Mesothelial cell of epicardium (in vitro differentiated cells): ENCODE measurements at places on chromosomes 5 and 9. TPM values are rescaled to one million over a fixed set of nuclear protein-coding genes. Genes with fewer than 3 reads are reported as not detected.

Gene BARX1
- 0.16 TPM in 1 of 3 replicates, not detected in the others for total RNA-seq

DNA sequence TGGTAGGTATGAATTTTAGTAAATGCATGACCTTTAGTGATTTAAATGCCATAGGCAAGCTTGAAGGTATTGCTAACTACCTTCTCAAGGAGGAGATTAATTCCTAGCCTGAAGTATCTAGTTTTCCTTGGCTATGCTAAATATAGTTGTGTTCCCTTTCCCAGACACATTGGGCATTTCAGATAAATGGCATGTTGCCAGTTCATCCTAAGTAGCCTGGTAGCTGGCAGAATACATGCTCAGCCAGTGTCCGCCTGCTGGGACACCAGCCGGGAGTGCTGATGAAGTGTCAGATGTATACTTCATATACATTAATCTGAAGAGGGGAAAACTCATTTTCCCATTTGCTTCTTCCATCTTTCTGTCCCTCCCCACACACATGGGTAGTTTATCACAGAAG lies 196.9 kb downstream of the MAST4 start:
- H3K27ac ChIP-seq, result no peak overlapping the region
- peaks cover 5% of the 10 kb centered on the region for H3K27me3 ChIP-seq
- no peak for DNase-seq
- H3K36me3 ChIP-seq, result no peaks in the 10 kb centered on the region

DNA sequence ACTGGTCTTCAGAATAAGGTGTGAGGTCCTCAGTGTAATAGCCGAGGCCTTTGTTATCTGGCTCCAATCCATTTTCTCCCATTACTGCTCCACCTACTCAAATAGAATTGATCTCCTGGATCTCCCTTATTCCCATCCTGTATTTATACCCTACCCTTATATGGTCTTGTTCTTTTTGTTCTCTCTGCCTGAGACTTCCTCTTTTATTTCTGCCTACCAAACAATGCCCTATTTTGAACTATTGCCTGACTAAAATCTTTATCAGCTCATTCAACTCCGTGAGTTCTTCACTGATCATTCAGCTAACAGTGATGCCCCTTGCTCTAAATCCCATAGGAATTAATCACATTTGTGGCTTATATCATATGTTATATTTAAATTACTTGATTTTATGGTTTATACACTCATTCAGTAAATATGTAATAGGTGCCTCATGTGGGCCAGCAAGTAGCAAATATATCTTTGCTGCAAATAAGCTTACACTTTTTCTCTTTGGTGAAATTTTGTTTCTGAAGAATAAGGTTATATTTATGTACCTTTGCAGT lies 417.5 kb upstream of the MEF2C start:
- no peak for DNase-seq
- H3K27me3 ChIP-seq, result peaks cover 4% of the 10 kb centered on the region
- no peaks in the 10 kb centered on the region for H3K36me3 ChIP-seq
- no peak overlapping the region for H3K4me3 ChIP-seq

DNA sequence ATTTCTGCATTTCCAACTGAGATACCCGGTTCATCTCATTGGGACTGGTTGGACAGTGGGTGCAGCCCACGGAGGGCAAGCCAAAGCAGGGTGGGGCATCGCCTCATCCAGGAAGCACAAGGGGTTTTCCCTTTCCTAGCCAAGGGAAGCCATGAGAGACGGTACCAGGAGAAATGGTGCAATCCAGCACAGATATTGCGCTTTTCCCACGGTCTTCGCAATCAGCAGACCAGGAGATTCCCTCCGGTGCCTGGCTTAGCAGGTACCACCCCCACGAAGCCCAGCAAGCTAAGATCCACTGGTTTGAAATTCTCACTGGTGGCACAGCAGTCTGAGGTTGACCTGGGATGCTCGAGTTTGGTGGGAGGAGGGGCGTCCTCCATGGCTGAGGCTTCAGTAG lies 527.0 kb downstream of the TLE1 start:
- no peaks in the 10 kb centered on the region for H3K4me1 ChIP-seq
- H3K27me3 ChIP-seq, result peaks cover 2% of the 10 kb centered on the region
- DNase-seq, result no peak
- peaks cover 10% of the 10 kb centered on the region for H3K36me3 ChIP-seq
- no peak overlapping the region for H3K4me3 ChIP-seq
- H3K27ac ChIP-seq, result no peak overlapping the region

GRCh38 chr9:84460695-84461094 lies 120.1 kb upstream of the SLC28A3 start:
- H3K27ac ChIP-seq, result no peak overlapping the region
- H3K36me3 ChIP-seq, result no peaks in the 10 kb centered on the region
- no peak overlapping the region for H3K4me3 ChIP-seq
- H3K4me1 ChIP-seq, result no peaks in the 10 kb centered on the region

- no peak overlapping the region for H3K27ac ChIP-seq
- no peaks in the 10 kb centered on the region for H3K36me3 ChIP-seq
- no peak for DNase-seq
- no peak overlapping the region for H3K4me3 ChIP-seq
- H3K27me3 ChIP-seq, result no peaks in the 10 kb centered on the region
- peaks cover 20% of the 10 kb centered on the region for H3K4me1 ChIP-seq
These were observed 2.0 kb upstream of the NINJ1 start for GRCh38 chr9:93136011-93136440.

DNA sequence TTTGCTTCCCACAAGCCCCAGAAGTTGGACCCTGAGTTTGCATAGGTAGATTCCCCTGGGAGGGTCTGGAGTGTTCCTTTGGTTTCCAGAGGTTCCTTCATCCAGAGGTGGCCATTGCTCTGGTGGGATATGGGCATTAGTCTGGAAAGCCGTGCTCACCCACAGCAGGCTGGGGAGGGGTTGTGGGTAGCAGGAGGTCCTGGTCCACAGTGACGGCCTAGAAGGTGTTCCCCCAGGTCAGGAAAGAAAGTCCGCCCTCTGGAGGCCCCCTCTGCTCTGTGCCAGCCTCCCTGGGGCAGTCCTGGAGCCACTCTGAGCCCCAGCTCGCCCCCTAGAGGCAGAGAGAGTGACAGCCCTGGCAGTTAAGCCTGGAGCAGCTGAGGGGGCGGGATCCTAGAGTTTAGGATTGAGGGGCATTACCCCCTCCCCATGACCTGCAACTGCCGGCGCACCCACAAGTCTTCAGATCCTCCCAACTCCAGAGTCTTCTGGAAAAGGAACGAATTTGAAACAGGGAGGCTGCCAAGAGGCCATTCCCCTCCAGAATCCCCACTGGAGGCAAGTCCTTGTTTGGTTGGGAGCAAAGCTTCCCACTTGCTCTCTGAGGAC lies 36.8 kb downstream of the NDST1 start:
- H3K27ac ChIP-seq, result no peak overlapping the region
- H3K27me3 ChIP-seq, result no peaks in the 10 kb centered on the region
- no peak for DNase-seq
- peaks cover 3% of the 10 kb centered on the region for H3K4me1 ChIP-seq
- no peak overlapping the region for H3K4me3 ChIP-seq

- H3K4me1 ChIP-seq, result peaks cover 36% of the 10 kb centered on the region
- no peak overlapping the region for H3K4me3 ChIP-seq
- DNase-seq, result no peak
- H3K27ac ChIP-seq, result peak overlapping the region; percentile 95
- H3K27me3 ChIP-seq, result no peaks in the 10 kb centered on the region
These were observed 84.0 kb downstream of the STK10 start for GRCh38 chr5:172104021-172104420.

Gene PDE4D
- 101 to 106 TPM (median 105 TPM) in 3 replicates for total RNA-seq

DNA sequence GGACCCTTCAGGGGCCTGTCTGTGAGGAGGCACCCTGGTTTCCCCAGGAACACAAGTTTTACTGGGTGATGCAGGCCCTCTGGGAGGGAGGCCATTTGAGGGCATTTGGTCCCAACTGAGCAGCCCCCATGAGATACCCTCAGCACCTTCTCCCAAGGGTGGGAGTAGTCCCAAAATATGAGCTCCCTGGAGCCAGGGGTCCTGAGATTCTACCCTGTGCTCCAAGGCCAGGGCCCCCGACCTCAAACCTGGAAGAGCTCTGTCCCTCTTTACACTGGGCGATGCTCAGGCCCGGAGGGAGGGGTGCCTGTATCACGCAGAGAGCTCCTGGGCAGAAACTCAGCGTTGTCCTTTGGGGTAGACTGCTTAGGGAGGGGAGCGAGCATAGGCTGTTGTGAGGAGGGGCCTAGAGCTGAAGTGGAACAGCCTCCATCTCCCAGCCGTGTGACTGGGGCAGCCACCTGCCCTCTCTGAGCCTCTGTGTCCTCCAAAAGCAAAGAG lies 64.0 kb upstream of the SYNPO start:
- no peaks in the 10 kb centered on the region for H3K36me3 ChIP-seq
- no peak for DNase-seq
- no peaks in the 10 kb centered on the region for H3K27me3 ChIP-seq
- H3K4me1 ChIP-seq, result peaks cover 24% of the 10 kb centered on the region
- H3K27ac ChIP-seq, result no peak overlapping the region

DNA sequence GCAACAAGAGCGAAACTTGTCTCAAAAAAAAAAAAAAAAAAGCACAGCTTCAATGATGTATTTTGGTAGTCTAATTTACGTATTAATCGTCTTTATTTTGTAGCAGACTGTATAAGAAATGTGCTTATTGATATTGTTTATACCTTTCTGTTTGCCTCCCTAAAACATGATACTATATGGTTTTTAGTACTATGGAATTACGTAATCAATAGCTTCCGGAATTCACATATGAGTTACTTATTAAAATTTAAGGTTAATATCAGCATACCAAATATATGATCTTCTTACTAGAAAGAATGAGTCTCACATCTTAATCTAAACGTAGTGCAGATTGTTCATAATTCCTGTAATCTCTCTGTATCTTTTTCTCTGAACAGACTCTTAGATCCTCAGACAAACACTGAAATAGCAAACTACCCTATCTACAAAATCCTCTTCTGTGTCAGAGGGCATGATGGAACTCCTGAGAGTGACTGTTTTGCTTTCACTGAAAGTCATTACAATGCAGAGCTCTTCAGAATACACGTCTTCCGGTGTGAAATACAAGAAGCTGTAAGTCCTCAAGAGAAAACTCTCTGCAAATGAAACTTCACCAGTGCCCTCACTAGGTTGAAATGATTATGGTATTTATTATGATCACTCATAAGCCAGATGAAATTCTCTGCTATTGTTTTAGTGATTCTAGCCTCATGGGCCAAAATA lies 44.4 kb upstream of the GPR21 start:
- no peak for DNase-seq
- no peaks in the 10 kb centered on the region for H3K27me3 ChIP-seq
- H3K27ac ChIP-seq, result no peak overlapping the region
- no peak overlapping the region for H3K4me3 ChIP-seq

- H3K27me3 ChIP-seq, result no peaks in the 10 kb centered on the region
- H3K4me1 ChIP-seq, result peaks cover 2% of the 10 kb centered on the region
- no peak for DNase-seq
These were observed 449.2 kb upstream of the ACTBL2 start for GRCh38 chr5:57931807-57932206.
